ENCODE measurements at places on chromosomes 4 and X. TPM values are rescaled to one million over a fixed set of nuclear protein-coding genes. Genes with fewer than 3 reads are reported as not detected.

GRCh38 chrX:108025954-108026600 lies 18.8 kb upstream of the VSIG1 start:
- no peaks in the 10 kb centered on the region for H3K36me3 ChIP-seq
- DNase-seq, result peak; percentile 7
- H3K4me3 ChIP-seq, result peak overlapping the region; percentile 24

GRCh38 chrX:132023896-132024386 lies 839 bp downstream of the STK26 start:
- DNase-seq, result peak; percentile 73
- peak overlapping the region; percentile 69 for H3K27ac ChIP-seq
- peaks cover 9% of the 10 kb centered on the region for H3K4me1 ChIP-seq
- H3K27me3 ChIP-seq, result no peaks in the 10 kb centered on the region
- H3K36me3 ChIP-seq, result no peaks in the 10 kb centered on the region
- H3K4me3 ChIP-seq, result peak overlapping the region; percentile 73

DNA sequence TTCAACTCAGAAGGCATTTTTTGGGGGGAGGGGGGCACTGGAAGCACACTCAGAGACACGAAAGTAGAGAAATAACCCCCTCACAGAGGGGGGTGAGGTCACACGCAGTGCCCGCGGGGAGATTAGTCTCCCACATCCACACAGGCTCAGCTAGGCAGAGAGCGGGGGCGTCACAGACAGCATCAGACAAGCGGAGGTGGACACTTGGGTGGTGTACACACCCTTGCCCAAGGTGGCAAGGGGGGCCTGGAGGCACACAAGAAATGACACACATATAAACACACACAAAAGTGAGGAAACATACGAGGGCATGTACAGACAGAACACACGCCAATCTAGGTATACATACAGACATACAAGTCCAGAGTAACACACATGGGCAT lies 637 bp upstream of the SYN1 start:
- no peaks in the 10 kb centered on the region for H3K27me3 ChIP-seq
- H3K4me3 ChIP-seq, result no peak overlapping the region
- DNase-seq, result no peak
- peaks cover 13% of the 10 kb centered on the region for H3K4me1 ChIP-seq

- no peak overlapping the region for H3K27ac ChIP-seq
- H3K27me3 ChIP-seq, result no peaks in the 10 kb centered on the region
- no peaks in the 10 kb centered on the region for H3K36me3 ChIP-seq
- no peak for DNase-seq
- H3K4me1 ChIP-seq, result no peaks in the 10 kb centered on the region
Observed at GRCh38 chr4:145433684-145434083, 48.0 kb upstream of the SMAD1 start.

GRCh38 chrX:131477498-131477897 lies 66.4 kb upstream of the OR13H1 start:
- no peak for DNase-seq
- H3K36me3 ChIP-seq, result no peaks in the 10 kb centered on the region
- H3K27me3 ChIP-seq, result no peaks in the 10 kb centered on the region
- H3K4me3 ChIP-seq, result no peak overlapping the region

DNA sequence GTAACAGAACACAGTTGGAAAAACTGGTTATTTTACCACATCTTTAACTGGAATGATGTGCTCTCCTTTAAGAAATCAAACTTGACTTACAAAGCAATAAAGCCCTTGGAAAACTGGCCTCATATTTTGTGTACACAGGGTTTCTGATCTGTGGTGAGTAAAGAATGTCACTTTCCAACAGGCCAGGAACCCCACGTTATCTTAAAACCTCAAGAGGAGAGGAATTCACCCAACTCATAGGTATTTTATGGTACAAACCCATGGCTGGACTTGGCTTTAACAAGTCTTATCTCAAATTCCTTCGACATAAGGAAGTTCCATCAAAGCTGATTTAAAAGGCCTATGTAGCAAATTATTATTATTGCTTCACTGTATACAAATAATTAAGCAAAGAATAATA lies 1735.1 kb downstream of the PCDH7 start:
- no peaks in the 10 kb centered on the region for H3K4me1 ChIP-seq
- H3K27me3 ChIP-seq, result no peaks in the 10 kb centered on the region
- no peaks in the 10 kb centered on the region for H3K36me3 ChIP-seq
- H3K27ac ChIP-seq, result no peak overlapping the region

DNA sequence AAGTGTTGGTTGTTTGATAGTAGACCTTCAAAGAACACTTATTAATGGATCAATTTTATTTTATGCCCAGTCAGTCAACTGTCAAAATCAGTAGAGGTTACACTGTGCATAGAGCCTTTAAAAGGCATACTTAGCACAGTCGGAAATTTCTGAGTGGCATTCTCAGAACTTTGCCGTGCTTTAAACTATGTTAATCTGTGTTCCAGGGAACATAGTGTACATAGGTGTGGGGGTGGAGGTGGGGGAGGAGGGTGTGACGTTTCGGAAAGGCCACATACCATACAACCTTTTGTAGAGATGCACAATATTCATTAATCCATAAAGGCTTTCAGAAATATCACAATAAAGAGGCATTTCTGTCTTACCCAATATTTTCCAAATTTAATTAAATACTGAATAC lies 75.8 kb downstream of the RS1 start:
- no peaks in the 10 kb centered on the region for H3K4me1 ChIP-seq
- no peak for DNase-seq
- H3K4me3 ChIP-seq, result no peak overlapping the region
- no peak overlapping the region for H3K27ac ChIP-seq
- no peaks in the 10 kb centered on the region for H3K36me3 ChIP-seq

- H3K4me3 ChIP-seq, result no peak overlapping the region
- no peak for DNase-seq
- H3K36me3 ChIP-seq, result no peaks in the 10 kb centered on the region
- no peak overlapping the region for H3K27ac ChIP-seq
- no peaks in the 10 kb centered on the region for H3K27me3 ChIP-seq
Observed at GRCh38 chr4:106529348-106530023, 160.9 kb upstream of the GIMD1 start.

- H3K4me3 ChIP-seq, result no peak overlapping the region
- no peak overlapping the region for H3K27ac ChIP-seq
- no peaks in the 10 kb centered on the region for H3K4me1 ChIP-seq
- H3K36me3 ChIP-seq, result no peaks in the 10 kb centered on the region
- no peak for DNase-seq
- H3K27me3 ChIP-seq, result no peaks in the 10 kb centered on the region
Observed at GRCh38 chr4:188976644-188977115, 837.4 kb downstream of the TRIML1 start.

GRCh38 chr4:165394275-165394674 lies 15.5 kb downstream of the CPE start:
- no peak for DNase-seq
- H3K4me1 ChIP-seq, result no peaks in the 10 kb centered on the region
- H3K4me3 ChIP-seq, result no peak overlapping the region

DNA sequence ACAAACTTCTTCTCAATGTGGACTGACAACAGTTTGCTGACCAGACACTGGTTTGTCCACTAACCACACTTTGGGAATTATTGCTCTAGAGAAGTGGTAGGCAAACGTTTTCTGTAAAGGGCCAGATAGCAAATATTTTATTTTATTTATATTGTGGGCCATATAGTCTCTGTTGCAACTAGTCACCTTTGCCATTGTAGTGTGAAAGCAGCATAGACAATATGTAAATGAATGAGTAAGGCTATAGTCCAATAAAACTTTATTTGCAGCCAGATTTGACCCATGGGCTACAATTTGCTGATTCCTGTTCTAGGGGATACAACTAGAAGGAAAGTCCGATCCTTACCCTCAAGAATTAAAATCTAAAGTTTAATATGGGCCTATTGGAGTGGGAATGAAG lies 14.5 kb downstream of the TSPAN7 start:
- no peaks in the 10 kb centered on the region for H3K36me3 ChIP-seq
- H3K27ac ChIP-seq, result no peak overlapping the region
- DNase-seq, result no peak

Gene FHIP1A
- not detected for polyA plus RNA-seq

DNA sequence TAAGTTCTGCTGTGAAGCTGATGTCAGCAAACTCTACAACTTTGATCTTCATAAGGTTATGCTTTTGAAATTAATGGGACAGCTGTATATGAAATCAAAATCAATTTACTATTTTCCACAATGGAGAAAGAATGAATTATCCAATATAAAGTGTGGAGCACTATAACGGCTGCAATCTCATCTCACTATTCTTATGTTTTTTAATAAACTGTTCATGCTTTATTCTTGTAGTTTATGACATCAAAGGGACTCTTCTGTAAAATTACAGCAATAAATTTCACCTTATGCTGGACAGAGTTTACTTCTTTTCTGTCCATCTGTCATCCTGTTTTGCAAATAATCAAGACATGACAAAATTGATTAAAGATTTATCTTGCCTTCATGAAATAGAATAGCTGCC lies 192.5 kb downstream of the TECRL start:
- no peaks in the 10 kb centered on the region for H3K36me3 ChIP-seq
- H3K27me3 ChIP-seq, result no peaks in the 10 kb centered on the region
- H3K4me1 ChIP-seq, result no peaks in the 10 kb centered on the region
- no peak overlapping the region for H3K27ac ChIP-seq

GRCh38 chr4:87865288-87865687 lies 32.5 kb downstream of the MEPE start:
- no peak overlapping the region for H3K4me3 ChIP-seq
- H3K27ac ChIP-seq, result no peak overlapping the region
- DNase-seq, result no peak
- H3K36me3 ChIP-seq, result no peaks in the 10 kb centered on the region
- H3K27me3 ChIP-seq, result peaks cover 4% of the 10 kb centered on the region
- no peaks in the 10 kb centered on the region for H3K4me1 ChIP-seq

Data from CD4-positive, CD25-positive, alpha-beta regulatory T cell (primary cell).